Thoracic aorta (tissue), 2 donors: ENCODE measurements at places on chromosomes 2 and 18.

DNA sequence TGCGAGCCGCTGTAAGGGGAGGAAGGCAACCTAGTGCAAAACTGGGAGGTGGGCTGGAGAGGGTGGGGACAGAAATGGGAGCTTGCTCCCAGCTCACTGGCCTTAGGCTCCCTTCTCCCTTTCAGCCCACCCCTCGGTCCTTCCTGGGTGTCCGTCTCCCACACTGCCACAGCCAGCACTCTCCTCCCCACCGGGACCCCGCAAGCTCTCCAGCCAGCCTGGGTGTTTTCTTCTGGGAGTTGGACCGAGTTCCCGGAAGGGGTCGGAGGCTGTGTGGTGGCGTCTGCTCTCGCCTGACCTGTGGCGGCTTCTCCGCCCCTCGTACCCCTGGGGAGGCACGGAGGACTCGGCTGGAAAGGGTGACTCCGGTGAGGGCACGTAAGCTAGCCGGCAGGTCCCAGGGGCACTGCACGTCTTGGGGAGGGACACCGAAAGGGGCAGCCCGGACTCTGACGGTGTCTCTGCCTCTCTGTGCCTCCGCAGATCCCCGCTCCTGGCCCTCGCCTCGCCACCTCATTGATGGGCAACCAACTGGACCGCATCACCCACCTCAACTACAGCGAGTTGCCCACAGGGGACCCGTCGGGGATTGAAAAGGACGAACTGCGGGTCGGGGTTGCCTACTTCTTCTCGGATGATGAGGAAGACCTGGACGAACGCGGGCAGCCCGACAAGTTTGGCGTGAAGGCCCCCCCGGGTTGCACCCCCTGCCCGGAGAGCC lies 1.1 kb downstream of the LRATD1 start:
- DNase-seq, result no peak

DNA sequence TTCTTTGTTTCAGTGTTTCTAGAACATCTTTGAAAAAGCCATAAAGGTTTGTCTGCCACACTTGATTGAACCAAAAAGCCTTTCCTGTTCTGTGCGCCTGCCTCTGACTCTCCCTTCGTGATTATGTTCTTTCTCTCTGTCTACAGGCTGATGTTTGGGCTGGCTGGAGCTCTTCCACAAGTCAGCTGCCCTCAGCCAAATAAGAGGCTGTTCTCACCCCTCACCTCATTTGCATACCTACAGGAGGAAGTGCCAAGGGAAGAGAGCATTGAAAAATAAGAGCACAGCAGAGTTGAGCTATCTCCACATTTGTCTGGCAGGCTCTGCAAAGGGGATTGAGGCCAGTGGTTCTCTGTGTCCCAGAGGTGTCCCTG lies 15.8 kb downstream of the INPP5D start:
- DNase-seq, result no peak

DNA sequence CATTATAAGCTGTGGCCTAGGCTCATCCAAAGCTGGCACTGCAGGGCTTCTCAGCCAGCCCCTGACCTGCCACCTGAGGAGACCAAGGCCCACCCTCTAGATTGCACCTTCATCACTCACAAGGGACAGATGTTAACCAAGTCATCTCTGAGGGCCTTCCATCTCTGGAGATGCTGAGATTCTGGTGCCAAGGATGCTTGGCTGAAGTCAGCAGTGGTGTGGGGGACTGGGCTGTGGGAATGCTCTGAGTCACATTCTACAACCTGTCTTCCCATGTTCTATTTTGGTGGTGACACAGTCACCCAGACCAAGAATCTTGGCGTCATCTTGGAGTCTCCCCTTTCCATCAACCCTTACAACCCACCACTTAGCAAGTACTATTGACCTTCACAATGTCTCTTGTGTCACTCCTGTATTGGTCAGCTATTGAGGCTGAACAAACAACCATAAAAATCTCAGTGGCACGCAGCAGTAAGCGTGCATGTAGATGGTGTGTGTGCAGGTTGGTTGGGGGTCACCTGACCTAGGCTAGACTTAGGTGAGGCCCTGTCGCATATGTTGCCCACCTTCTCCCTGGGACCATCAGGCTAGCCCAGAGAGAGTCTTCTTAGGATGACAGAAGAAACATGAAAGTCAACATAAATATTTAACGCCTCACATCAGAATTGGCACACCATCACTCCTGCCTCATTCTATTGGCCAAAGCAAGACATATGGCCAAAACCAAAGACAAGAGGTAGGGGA lies 135.0 kb downstream of the SMAD7 start:
- no peak for DNase-seq

GRCh38 chr2:209146682-209147320 lies 277.0 kb upstream of the MAP2 start:
- DNase-seq, result no peak

DNA sequence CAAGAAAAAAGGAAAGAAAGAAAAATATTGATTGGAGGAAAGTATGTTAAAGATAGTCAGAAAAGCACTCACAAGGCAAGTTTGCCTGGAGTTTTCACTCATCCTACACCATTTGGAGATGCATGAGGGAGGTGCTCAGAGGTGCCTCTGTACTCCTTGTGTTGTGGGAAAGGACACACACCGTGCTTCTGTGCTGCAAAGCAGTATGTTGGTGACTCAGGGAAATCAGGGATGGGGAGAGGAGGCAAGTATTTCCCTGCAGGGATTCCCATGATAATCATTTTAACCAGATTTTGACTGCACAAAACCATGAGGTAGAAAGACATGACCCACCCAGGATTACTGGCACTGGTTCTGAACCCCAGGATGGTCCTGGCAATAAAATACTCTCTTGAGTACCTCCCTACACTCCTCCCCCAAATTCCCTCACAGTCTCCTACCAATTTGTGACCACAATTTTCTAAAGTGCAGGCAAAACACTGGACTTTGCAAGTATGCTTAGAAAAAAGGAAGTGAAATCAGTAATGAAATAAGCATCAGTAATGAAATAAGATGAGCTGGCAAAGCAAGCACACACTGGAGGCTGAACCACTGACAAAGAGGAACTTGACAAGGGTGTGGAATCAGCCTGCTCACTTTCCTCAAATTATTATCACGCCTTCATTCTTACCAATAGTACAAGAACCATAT lies 155.5 kb upstream of the ACVR2A start:
- DNase-seq, result no peak

DNA sequence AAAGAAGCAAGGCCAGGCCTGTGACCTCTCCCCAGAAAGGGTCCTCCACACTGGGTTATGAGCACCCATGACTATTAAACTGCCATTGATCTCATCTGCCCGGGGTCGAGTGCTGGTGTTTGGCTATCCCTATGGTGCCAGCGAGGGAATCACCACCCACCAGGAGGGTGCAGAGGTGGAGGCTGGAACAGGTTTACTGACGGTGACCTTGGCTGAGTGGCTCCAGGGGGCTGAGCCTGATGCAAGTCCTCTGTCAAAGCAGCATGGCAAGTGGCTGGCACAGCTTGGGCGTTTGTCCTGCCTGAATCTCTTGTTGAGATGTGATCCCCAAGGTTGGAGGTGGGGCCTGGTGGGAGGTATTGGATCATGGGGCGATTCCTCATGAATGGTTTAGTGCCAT lies 196.4 kb upstream of the HDAC4 start:
- DNase-seq, result no peak

GRCh38 chr2:224428787-224429440 lies 27.0 kb upstream of the FAM124B start:
- no peak for DNase-seq

DNA sequence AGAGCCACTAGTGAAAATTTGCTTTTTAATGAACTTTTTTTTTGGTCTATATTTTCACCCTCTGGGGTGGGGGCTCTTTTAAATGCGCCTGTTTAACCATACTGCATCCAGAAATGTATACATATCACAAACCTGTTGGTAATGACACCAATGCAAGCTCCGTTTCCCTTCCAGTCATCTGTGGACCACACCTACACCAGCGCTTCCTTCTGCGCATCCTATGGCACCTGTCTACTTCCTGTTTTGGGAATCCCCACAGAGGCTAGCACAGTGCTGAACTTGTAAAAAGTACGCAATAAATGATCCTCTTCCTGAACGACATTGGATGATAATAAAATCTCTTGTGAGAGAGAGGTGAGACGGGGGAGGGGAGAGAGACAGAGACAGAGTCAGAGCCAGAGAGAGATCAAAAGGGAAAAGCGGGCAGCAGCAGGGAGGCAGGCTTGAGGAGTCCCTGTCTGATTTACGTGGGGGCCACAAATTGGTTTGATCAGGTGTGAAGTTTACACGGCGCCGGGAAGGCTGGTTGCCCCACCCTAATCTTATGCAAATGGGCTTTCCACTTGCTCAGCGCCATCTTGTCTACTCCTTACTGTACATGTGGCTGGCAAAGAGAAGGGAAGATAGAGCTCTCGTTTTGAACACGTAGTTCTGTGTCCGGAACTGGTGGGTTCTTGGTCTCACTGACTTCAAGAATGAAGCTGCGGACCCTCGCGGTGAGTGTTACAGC lies 38.1 kb upstream of the SLC38A11 start:
- DNase-seq, result no peak

GRCh38 chr18:3794537-3795348 lies 344.8 kb downstream of the TGIF1 start:
- DNase-seq, result no peak

DNA sequence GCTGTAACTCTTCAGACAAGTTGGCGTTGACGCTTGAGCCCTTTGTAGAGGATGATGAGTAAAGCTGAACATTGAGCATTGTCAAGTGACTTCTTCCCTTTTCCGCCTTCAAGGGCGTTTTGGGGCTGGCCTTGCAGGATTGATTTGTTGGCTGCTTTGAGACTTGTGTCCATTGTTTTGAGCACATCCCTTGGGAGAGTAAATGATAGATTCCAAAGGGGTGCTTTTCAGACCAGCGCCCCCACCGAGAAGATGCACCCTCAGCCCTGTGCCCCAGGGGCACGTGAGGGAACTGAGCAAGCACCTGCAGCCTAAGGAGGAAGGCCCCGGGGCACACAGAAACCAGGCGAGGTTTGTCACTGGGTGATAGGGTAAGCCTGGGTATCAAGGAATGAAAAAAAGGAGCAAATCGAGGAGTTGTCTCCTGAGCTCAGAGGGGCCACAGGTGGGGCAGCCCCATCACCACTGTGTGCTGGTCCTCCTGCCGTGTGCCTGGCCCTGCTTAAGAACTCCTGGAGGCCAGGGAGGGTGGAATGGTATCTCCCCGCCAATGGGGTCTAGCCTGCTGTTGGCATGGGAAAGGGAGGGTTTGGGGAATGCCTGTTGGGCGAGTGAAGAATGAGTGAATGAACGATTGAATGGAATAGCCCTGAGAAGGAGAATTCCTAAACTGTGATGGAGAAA lies 64.0 kb downstream of the RAB31 start:
- DNase-seq, result no peak

DNA sequence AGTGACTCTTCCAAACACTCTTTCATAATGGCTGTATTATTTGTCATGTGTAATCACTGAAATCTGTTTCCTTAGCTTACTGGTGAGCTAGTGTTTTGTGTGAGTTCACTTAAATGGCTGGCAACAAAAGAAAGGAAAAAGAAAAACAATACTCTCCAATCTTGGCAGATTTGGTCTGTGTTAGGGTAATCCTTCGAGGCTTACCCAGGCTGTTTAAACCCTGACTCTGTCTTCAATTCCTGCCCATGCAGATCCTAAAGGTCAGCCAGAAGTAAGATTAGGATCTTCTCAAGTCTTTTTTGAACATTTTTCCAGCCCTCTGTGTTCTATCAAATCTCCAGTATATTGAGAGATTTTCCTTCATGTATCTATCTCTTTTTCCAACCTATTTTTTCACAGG lies 85.3 kb downstream of the CCDC178 start:
- DNase-seq, result no peak

GRCh38 chr2:12678186-12678585 lies 38.5 kb upstream of the TRIB2 start:
- DNase-seq, result no peak

GRCh38 chr2:230701308-230701707 lies 11.3 kb upstream of the CAB39 start:
- DNase-seq, result no peak

DNA sequence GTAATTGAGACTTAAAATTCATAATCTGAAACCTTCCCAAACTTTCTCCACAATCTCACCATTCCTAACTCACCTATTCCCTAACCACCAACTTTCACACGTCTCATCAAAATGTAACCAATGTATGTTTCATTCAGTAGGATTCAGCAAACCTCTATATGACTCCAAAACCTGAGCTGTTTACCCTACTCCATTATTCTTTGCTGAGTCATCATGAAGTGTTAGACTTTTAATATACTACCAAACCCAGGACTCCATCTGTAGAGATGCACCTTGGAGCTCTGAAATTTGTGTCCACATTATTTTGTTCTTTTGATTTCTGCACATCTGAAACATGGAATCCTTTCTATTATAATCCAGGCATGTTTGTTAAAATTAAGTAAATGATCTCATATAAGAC lies 727.0 kb upstream of the PIK3C3 start:
- DNase-seq, result no peak

- no peak for DNase-seq
Observed at GRCh38 chr18:49890041-49890440, 76.7 kb upstream of the ACAA2 start.

DNA sequence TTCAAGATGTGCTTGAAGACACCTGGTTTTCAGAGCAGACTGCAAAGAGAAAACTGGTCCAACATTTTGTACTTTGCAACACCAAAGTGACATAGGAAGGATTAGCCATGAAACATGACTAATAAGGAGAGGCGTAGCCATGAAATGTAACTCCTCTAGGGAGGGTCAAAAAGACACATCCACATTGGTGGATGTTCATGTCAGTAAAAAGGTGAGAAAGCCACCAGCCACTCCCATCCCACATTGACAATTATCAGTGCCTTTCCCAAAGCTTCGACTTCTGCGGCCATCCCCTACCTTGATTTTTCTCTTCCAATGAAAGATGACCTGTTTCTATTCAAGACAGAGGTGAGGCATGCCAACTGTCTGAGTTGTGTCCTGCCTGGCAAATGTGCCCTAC lies 223.2 kb downstream of the ALK start:
- no peak for DNase-seq

DNA sequence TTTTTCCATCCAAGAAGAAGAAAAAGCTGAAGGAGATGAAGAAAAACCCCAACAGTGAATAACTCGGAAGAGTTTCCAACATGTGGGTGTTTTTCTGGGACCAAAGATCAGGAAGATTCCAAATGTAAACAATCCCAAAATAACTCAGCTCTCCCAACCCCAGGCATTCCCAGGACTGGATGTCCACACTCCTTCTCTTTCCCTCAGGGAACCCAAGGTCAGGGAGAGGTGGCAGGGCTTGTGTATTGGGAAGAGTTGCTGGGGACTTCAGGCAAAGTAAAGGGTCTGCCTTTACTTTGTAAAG lies 268.0 kb downstream of the DYSF start:
- no peak for DNase-seq

DNA sequence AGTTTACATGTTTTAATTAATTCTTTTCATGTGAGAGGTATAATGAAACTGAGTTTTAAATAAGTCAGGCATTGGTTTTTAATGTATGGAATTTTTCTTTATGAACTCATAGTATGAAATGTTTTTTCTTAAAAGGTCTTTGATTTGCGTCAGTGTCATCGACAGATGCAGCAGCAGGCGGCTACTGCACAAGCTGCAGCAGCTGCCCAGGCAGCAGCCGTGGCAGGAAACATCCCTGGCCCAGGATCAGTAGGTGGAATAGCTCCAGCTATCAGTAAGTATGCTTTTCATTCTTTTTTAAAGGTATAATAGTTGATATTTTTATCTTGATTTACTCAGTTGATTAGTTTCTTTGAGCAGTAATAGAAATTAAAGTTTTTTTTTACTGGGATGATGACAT lies 46.5 kb downstream of the SMAD4 start:
- DNase-seq, result no peak

- DNase-seq, result no peak
Observed at GRCh38 chr18:78875016-78875777, 104.4 kb upstream of the SALL3 start.
